WTC11 (cell line): ENCODE measurements at places on chromosomes 6 and 20.
A peak's percentile ranks its signal among the peaks of the same experiment; 100 is the strongest.

DNA sequence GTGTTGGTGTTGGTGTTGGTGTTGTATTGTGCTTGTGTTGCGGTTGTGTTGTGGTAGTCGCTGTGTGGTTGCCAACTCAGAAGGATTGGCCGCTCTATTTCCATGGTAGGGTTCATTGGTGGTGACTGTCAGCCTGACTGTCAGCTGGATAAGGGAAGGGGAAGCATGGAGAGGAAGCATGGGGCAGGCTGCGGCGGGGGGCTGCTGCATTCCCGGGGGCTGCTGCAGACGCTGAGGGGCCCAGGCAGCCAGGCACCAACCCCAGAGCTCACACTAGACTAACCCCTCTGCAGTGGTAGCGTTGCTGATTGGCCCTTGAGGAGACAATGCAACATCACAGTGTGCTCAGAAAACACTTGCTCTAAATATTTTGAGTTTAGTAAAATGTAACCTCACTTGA lies 199.2 kb downstream of the SMOC2 start:
- no peak for DNase-seq

DNA sequence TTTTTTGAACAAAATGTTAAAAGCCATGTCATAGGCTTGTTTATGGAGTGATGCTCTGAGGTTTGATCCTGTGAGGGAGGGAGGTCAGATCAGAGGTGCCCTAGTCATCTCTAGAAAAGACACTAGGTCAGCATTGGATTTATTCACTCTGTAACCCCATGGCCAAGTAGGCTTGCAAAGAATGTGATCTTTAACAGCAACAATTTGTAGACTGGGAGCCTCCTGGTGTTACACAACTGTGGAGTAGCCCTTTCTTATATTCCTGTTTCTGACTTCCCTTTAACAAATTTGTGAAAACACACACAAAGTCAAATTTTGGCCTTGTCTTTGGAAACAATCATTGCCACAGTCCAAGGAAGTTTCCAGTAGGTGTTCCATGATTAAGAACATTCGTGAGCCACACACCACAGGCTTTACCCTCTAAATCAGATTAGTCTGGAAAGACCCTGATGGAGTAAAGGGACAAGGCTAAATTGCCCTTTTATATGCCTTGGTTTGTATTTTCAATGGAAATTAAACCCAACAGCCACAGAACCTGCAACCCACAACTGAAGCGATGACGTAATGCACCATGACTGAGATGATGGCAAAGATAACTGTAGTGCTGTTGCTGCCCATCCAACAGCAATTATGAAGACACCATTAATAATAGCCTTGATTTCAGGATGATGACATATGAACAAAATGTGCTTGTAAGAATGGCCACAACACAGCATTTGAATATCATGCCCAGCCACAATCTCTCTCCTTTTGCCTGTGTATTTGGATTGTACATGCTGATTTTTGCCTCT lies 22.1 kb downstream of the SCP2D1 start:
- DNase-seq = no peak

- DNase-seq = no peak
Measured at GRCh38 chr6:148700741-148701311, 46.0 kb upstream of the UST start.

- no peak for DNase-seq
Measured at GRCh38 chr6:39114388-39114703, 640 bp downstream of the SAYSD1 start.

DNA sequence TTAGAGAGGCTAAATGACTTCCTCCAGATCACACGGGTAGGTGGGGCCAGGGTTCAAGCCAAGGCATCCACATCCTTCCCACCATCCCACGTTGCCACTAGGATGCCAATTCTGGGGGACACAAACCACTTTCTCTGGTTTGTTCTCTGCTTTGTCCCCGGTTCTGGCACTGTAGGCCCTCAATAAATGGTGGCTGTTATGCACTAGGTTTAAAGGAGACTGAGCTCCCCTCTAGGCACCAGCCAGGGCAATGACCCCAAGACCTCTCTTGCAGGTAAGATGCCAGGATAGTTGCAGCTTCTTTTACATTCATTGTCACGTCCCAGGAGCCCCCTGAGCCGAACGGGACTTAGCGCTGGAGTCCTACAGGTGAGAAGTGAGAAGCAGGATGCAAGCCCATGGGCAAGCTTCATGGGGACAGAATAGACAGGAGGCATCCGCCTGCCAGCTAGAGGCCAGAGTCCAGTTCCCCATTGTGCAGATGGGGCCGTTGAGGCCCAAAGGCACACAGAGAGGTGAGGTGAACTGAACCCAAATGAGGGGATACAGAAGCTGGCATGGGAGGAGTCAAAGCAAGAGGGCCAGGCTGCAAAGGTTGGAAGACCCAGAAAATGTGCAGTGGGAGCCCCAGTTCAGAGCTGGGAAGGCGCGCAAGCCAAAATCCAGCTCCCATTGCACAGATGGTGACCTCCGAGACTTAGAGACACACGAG lies 677 bp downstream of the PXMP4 start:
- DNase-seq = no peak

GRCh38 chr6:150134280-150134920 lies 8.4 kb upstream of the PPP1R14C start:
- no peak for DNase-seq

GRCh38 chr6:37103169-37104039 lies 66.5 kb upstream of the PIM1 start:
- peak; percentile 58 for DNase-seq

GRCh38 chr6:125123468-125124048 lies 30.0 kb upstream of the TPD52L1 start:
- no peak for DNase-seq

DNA sequence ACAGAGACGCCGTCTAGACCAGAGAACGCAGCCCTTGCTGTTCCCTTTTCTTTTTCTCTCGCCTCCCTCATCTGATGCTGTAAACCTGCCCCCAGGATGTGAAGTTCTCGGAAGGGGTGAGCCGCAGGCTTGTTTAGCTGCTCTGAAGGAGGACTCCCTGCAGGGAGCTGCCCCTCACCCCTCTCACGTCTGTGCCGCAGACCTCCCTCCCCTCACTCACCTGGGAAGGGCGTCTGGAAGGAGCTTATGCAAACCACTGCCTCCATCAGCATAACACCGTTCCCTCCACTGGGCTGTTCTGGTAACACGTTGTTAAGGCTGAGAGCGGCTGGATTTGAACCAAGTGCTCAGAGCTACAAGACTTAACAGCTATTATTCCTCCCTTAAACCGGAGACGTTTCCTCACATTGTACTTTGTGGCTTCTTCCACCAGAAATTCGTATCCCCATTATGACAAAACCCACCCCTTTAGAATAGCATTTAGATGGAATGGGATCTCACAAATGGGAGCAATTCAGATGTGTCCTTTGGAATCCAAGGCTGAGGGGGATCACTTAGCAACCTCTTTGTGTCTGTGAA lies 99.8 kb downstream of the SMOC2 start:
- DNase-seq = peak; percentile 67

DNA sequence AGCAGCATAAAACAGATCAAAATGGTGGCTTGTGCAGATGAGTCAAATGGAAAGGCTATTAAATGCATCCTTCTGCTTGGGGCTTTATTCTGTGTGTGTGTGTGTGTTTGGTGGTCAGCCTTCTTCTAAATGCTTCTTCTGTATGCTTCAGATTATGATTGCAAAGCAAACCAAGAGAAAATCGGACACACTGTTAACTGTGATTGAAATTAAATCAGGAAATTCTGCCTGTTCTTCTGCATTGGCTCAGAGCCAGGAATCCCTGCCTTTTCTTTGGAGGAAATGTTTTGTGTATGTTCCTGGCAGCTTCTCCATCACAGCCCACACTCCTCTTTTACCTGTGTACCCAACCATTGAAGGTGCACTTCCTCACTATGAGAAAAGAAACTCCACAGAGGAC lies 22.3 kb upstream of the PDE10A start:
- DNase-seq = no peak

GRCh38 chr20:56636716-56637115 lies 7.6 kb downstream of the TFAP2C start:
- DNase-seq = no peak

DNA sequence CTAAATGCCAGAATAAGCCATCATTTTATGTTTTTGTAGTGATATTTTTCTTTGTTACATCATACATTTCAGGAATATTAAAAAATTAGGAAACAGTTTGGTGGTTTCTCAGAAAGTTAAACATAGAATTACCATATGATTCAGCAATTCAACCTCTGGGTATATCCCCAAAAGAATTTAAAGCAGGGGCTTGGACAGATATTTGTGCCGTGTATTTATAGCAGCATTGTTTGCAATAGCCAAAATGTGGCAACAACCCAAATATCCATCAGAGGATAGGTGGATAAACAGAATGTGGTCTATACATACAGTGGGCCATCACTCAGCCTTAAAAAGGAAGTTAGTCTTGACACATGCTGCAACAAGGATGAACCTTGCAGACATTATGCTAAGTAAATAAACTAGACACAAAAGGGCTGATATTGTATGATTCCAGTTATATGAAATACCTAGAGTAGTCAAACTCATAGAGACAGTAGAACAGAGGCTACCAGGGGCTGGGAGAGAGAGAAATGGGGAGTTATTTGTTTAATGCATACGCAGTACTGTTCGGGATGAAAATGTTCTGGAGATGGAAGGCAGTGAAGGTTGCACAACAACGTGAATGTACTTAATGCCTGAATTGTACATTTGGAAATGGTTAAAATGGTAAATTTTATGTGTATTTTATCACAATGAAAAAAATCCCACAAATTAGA lies 18.9 kb upstream of the TRAF3IP2 start:
- DNase-seq = no peak

DNA sequence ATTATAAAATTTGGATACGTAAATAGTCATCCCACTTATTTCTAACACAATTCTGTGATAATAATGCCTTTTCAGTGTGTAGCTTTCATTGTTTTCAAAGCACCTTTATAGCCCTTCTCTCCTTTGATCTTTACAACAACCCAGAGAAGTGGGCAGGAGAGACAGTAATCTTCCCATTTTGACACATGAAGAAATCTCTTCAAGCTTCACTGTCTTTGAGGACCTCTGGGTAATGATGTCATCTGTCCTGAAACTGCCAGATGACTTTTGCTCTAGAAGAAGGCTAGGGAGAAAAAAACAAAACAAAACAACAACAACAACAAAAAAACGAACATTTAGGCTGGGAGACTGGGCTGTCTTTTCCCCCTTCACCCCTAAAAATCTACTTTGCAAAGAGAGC lies 203.0 kb downstream of the KCNQ5 start:
- DNase-seq = no peak

DNA sequence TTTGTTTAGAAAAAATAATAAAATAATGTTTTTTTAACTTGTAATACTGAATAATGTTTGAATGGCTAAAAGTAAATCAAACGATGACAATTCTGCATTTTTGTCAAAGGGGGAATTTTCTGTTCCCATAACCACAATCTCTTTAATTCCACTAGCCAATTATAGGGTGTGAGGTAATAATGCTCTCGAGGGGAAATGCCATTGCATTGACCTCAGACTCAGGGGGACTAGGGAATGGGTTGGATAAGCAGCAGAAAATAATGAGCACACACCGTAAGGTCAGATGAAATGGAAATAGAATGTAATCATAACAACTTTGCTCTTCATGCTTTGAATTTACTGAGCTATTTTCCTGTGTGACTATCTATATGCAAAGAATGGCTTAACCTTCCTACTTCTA lies 584.7 kb downstream of the RFPL4B start:
- DNase-seq = no peak

GRCh38 chr6:55516736-55517135 lies 62.3 kb downstream of the HMGCLL1 start:
- DNase-seq = no peak

DNA sequence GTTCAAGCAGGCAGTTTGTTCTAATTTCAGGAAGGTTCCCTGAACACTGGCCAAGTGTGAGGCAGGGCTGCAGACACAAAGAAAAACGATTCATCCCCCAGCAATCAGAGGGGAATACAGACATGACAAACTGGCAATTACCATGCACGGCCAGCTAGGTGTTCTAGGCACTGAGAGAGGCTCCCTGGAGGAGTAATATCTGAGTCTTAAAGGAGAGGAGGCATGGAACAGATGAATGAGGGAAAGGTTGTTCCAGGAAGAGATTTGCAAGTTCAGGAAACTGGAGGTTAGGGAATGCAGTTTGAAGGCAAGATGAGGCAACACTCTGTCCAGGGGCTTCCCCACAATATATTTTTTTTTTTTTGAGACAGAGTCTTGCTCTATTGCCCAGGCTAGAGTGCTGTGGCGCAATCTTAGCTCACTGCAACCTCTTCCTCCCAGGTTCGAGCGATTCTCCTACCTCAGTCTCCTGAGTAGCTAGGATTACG lies 11.1 kb downstream of the RRAGD start:
- no peak for DNase-seq

DNA sequence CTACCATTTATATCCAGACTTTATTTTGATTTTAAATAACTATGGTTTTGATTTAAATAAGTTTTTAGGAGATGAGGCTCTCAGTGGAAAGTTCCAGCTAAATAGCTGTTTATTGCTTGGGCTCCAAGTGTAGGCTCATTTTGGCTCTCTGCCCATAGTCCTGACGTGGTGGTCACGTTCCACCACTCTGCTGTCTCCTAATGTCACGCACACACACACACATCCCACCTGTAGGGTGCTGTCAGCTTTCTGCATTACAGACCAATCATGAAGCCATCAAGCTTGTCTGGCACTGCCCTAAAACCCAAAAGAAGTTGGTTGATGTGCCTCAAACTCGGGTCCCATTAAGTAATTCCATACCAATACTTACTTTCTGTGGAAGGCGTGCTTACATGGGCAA lies 45.4 kb downstream of the PANK2 start:
- DNase-seq = no peak

DNA sequence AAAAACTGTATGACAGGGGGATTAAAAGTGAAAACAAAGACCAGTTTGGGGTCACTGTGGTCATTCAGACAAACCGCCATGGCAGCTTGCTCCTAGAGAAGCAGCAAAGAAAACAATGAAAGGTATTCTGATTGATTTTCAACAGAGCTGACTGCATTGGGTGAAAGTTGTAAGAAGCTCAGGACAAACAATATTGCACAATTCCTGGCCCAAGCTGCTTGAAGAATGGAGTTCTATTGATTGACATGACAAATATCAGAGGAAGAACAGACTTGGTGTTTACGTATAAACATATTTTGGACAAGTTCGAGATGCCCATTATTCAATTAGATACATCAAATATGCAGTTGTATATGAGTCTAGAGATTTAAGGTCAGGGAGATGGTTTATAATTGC lies 62.0 kb downstream of the TRIM38 start:
- DNase-seq = no peak
